NCI-H1436 treated with DMSO at 0.1 percent for 48 hours (cell line): ENCODE measurements at places on chromosomes 3 and 15.

DNA sequence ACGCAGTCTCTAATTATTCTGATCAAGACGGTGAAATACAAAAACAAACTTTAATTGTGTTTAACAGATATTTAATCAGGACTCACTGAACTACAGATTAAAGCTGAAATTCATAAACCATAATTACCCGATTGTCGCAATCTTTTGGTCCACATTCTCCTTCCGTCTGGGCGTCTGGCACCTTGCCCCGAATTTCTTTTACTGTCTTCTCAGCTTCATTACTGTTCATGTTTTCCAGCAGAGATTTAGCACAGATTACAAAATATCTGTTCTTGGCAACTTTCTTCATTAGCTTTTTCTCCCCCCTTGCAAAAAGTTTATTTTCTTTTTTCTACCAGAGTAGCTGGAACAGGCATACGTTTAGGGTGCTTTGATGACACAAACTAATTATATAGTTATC, 271.4 kb downstream of the TIGIT start:
- no peak for DNase-seq

DNA sequence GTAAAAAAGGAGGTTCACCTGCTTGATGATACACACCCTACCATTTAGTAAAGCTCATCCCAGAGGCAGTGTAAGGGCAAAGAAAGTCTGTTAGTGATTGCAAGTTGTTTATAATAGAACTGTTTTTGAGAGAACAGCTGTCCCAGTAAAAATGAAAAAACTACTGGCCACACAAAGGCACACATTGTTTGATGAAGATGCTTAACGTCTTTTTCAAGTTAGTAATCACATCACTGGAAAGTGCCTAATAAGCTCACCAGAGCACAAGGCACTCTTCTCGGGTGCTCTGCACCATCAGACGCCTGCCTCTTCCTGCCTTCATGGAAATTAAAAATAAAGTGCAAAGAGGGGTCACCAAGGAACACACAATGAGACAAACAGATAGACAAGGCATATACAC, 186.9 kb downstream of the PDZRN3 start:
- DNase-seq = no peak

DNA sequence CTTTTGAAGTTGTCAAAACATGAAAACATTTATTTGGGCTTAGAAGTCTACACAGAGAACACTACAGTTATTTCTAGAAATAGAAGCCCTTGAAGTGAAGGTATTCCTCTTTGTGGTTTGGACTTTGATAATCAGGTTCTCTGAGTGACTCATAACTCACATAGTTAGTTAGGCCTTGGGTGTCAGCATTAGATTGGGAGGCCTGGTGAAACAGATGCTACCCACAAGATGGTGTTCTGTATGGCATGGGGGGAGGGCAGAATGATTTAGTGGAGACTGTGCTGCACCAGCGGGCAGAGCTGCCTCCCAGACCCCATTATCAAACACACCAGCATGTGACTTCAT, 108.9 kb upstream of the ETV5 start:
- no peak for DNase-seq

DNA sequence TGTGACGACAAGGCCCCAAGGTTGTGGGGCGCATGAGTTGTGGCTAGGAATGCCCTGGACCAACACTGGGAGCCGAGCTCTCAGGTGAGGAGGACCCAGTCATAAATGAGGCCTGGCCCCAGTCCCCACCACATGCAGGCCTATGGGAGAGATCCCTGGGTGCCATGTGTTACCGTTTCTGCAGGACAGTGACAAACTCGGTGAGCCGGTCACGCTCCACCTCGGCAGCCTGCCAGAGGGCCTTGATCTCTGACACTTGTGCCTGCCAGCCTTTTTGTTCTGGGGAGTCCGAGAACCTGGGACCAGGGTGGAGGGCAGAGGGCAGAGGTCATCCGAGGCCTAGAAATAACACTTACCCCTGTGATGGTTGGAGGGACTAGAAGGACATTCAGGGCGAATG, 27.7 kb upstream of the HHATL start:
- DNase-seq = no peak

- no peak for DNase-seq
Measured at GRCh38 chr3:17300441-17300840, 415.7 kb downstream of the PLCL2 start.

DNA sequence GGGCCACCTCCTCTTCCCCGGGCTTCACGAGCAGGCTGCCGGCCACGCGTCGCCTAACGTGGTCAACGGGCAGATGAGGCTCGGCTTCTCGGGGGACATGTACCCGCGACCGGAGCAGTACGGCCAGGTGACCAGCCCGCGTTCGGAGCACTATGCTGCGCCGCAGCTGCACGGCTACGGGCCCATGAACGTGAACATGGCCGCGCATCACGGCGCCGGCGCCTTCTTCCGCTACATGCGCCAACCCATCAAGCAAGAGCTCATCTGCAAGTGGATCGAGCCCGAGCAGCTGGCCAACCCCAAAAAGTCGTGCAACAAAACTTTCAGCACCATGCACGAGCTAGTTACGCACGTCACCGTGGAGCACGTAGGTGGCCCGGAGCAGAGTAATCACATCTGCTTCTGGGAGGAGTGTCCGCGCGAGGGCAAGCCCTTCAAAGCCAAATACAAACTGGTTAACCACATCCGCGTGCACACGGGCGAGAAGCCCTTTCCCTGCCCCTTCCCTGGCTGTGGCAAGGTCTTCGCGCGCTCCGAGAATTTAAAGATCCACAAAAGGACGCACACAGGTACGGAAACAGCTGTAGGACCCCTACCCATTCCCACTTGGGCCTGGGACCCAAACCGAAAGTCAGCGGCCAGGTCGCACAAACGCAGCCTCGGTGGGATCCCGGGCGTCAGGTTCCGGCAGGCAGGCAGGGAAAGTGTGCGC, 1.5 kb downstream of the ZIC1 start:
- DNase-seq = no peak

GRCh38 chr3:135076341-135076740, 281.3 kb downstream of the EPHB1 start:
- no peak for DNase-seq

DNA sequence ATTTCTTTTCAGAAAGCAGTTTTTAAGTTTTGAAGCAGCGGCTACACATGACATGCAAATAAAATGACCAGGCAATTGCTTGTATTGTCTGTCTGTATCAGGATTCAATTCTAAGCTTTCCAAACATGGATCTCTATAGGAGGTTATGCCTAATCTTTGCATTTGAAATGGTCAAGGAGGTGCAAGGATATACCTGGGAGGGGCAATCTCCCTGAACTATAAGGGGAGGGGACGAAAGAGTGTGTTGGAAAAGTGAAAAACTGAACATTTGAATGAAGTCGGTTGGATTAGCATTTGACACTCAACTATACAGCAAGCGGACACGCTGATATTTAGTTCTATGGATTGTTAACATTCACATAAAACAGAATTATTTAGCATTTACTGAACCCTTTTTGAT, 11.7 kb downstream of the ROBO2 start:
- no peak for DNase-seq

GRCh38 chr15:68012911-68013310, 41.2 kb upstream of the PIAS1 start:
- no peak for DNase-seq

DNA sequence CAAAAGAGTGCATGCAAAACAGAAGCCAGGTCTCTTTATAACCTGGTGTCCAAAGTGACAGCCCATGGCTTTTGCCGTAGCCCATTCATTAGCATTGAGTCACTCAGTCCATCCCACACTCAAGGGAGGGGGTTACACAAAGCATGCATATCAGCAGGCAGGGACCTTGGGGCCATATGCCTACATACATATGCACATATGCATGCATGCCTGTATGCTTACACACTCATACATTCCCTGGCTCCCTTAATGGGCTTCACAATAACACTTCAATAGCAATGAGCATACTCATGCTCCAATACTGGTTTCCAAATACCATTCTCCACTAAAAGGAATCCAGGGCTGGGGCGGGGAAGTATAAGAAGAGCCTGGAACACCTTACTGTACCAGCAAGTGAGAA, 22.0 kb downstream of the TRPM1 start:
- no peak for DNase-seq

- DNase-seq = no peak
Measured at GRCh38 chr3:89227218-89227617, 119.8 kb downstream of the EPHA3 start.

- DNase-seq = no peak
Measured at GRCh38 chr3:176005564-176005963, 1146.4 kb downstream of the NAALADL2 start.

DNA sequence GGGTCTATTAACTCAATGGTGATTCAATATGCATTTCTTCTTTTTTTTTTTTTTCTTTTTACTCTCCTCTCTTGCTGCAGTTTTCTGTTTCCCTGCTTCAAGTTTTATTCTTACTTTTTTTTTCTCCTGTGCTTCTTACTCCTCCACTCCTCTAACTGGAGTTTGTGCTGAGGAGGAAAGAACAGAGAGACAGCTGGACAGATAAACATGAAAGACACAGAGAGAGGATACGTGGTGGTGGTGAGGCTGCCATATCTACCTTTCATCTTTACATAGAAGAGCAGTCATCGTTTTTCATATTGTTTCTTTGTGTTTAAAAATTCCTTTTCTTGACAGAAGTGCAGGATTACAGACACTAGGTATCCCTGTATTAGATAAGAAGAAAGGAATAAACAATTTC, 262.8 kb downstream of the OTOL1 start:
- no peak for DNase-seq

DNA sequence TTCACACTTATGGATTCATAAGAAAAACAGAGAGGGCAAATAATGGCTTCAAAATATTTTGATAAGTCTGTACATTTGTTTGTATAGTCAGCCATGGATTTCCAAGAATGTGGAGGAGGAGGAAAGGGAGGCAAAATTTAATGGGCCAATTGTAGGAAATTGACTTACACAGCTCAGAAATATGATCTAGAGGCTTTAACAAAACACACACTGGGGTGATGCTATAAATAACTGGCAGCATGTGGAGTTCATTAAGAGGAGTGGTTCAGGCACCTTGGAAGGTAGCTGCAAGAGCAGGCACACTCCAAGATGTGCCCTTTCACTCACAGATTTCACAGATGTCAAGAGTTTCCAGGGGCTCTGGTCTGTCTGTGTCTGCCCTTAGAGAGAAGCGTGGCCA, 193.4 kb upstream of the RASGRP1 start:
- DNase-seq = no peak

DNA sequence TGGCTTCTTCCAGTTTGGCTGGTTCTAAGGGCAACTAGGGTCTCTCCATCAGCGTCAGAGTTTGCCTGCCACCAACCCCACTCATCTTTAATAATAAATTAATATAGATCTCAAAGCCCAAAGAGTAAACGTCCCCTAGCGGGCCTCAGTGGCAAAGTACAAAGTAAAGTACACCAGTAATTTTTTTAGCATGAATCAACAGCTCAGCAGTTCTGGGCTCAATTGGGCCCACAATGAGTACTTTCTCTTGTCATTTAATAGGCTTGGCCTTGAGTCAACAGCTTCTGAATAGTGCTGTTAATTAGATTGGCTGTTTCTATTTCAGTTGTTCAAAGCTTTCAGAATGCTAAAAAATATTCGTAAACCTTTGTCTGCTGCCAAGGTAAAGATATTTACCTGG, 89.0 kb upstream of the PFN2 start:
- peak; percentile 67 for DNase-seq

- no peak for DNase-seq
Measured at GRCh38 chr15:69830876-69831275, 266.8 kb downstream of the TLE3 start.

DNA sequence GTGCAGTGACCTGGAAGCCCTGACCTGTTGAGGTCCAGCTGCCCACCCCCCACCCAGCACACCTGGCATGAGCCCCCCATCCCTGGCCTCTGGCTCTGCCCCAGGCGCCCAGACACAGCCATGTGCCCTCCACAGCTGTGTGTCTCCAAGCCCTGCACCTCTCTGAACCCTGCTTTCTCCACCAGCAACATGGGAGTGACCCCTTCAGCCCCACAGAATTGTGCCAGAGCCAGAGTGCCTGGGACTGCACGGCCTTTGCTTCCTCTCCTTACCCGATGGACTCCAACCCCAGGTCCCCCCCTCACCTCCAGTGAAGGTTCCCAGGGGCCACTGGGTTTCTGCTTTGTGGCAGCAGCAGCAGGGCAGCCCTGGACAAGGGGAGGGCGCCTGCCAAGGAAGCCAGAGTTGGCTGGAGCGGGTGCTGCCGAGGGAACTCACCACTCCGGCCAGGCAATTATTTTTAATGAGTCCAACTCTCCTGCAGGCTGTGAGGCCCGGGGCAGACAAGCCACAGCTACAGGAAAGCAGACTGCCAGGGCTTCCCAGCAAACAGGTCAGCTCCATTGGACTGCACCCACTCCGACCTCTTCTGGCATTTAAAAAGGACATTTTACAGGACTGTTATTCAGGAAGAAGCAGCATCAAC, 24.1 kb downstream of the PRR20G start:
- DNase-seq = no peak

GRCh38 chr3:195897853-195898415, 10.4 kb downstream of the TNK2 start:
- no peak for DNase-seq

- DNase-seq = no peak
Measured at GRCh38 chr3:40875581-40875980, 323.7 kb upstream of the CTNNB1 start.

GRCh38 chr3:143535994-143536784, 312.1 kb downstream of the SLC9A9 start:
- no peak for DNase-seq

DNA sequence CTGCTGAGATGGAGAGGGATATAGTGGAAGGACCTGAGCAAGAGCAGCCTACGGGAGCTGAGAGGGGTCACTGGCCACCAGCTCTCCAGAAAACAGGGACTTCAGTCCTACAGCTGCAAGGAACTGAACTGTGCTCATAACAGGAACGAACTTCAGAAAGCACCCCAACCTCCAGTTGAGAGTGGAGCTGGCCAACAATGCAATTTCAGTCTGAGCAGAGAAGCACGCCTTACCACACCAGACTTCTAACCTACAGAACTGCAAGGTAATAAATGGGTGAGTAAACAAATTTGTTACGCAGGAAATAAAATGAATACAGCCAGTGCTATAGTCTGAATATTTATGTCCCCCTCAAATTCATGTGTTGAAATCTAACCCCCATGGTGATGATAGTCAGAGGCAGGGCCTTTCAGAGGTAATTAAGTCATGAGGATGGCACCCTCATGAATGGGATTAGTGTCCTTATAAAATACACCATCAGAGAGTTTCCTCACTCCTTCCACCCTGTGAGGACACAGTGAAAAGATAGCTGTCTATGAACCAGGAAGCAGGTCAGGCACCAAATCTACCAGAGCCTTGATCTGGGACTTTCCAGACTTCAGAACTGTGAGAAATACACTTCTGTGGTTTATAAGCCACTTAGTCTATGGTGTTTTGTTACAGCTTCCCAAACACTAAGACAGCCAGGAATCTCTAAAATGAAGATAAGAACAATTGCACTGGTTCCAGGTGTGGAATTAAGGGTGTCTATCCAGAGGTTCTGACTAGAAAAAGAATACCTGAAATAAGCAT, 58.6 kb downstream of the SYNM start:
- DNase-seq = no peak

- DNase-seq = no peak
Measured at GRCh38 chr15:28246605-28247004, 75.4 kb downstream of the HERC2 start.

- no peak for DNase-seq
Measured at GRCh38 chr3:9866639-9867038, 13.4 kb downstream of the CIDEC start.
